Thymus (tissue), 14 donors: ENCODE measurements at places on chromosomes 4 and X.

DNA sequence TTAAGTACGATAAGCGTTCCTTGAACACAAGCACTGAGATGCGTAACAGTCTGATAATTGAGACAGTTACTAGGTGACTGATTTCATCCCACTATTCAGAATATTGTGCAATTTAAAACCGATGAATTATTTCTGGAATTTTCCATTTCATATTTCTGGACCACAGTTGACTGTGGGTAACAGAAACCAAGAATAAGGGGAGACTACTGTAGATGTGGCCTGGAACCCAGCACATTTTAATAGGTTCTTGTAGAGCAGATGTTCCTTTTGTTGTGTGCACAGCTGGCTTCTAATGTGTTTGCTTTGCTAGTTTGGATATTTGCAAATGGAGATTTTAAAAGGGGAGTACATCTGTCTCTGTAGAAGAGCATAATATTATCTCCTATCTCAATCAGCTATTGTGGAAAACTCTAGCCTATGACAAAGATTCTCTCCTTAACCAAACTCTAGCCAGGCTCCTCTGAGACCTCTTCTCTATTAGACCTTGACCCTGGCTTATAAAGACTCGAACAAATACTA is 16.4 kb downstream of the NAAA start:
- no peak for DNase-seq

DNA sequence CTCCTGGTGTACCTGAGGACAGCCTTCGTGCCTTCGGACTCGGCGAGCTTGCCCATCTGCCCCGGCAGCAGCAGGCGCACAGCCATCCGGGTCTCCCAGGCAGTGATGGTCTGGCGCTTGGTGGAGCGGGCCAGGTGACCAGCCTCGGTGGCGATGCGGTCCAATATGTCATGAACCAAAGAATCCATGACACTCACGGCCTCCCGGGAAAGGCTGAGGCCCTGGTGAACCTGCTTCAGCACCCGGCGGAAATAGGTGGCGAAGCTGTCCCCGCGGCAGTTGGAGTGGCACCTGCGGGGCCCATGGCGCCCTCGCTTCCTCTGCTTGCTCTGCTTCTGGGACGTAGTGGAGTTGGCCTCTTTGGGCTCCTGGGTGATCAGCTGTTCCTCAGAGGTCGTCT is 350 bp downstream of the H2BW1 start:
- no peak for DNase-seq

DNA sequence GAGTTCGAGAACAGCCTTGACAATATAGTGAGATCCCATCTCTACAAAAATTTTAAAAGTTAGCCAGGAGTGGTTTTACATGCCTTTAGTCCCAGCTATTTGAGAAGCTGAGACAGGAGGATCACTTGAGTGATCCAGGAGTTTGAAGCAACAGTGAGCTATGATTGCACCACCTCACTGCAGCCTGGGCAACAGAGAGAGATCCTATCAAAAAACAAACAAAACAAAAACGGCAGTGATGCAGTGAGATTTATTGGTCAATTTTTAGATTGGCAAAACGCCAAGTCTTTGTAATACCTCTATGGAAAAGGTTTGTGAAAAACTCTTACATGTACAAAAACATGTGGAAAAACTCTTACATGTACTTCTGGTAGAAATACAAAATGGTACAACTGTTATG is 91.3 kb downstream of the PTPN13 start:
- no peak for DNase-seq

- no peak for DNase-seq
These were observed 371.4 kb upstream of the FAM241A start for GRCh38 chr4:111773858-111774257.

DNA sequence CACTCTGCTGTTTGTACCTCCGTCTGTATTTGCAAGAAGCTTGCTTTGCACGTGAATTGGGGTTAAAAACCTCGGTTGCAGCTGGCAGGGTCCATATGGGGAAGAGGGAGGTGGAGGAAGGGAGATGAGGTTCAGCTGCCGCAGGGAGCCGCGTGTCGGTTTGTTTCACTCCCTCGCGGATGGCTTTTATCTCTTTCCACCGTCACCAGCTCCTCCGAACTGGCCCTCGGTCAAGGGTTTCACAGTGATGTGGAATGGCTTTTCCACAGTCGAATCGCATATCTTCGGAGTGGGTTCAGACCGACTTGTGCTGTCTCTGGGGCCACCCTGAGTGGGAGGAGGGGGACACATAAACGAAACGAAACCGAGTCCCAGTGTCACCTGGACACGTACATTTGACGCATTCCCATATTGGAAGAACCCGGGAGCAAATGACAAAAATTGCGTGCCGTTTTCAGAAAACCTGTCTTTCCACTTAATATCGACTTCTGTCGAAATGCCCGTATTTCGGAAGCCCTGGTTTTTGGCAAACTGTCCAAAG is 929 bp downstream of the ZBTB33 start:
- peak; percentile 19 for DNase-seq

DNA sequence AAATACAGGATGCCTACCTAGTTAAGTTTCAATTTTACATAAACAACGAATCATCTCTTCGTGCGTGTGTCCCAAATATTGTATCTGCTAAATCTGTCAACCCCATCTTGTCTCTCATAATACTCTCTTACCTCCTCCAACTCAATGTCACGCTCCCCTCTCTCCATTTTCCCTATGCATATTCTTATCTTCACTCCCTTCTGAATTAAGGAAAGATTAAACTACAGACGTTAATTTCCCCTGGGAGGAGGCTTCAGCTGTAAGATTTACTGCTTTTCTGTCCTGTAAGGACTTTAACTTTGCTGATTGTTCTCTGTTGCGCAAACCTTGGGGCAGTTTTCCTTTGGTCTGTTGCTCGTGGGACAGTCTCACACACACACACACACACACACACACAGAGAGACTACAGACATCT is 455 bp upstream of the ABCB7 start:
- DNase-seq: peak; percentile 0

DNA sequence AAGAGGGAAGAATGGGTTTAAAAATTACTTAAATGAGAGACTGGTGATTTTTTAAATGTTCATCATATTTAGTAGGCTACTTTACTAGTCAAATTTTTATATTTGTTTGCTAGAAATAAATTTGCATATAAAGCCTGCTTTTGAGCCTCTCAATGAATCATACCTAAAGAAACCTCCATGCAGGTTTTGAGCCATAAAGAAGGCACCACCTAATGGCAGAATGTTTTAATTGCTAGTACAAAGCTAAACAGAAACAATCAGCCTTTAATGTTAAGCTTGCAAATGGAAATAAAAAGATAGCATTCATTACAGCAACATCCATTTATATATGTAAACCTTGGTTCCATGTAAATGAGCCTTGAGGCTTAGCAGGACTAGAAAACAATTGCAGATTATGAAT is 989.7 kb downstream of the CCSER1 start:
- no peak for DNase-seq

DNA sequence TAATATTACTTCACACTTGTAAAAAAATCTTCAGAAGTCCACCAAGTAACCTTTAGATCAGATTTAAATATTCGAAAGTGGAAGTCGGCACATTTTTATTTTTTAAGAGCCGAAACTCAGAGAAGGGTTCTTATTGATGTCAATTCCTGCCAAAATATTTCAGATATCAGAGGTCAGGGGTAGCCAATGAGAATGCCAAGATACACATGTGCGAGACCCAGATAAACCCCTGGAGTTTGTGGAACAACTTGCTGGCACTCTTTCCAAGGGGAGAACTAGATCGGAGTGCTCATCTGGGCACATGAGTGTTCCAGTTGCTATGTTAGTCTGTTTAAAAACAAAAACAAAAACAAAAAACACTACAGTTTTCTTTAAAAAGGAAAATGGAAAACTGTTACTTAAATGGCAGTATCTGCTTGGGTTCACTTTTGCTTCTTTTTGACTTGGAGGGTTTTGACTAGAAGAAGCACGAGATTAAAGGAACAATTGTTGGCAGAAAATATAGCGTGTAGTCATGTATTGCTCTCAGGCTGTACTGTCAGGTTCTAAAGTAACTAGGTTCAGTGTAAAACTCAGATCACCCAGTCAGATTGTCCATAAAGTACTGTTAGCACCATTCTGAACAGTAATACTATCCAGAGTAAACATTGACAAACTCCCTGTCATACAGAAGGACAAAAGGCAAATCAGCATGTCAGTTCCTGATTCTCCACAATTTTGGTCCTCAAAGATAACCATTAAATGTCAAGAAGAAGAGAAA is 188.0 kb upstream of the PACRGL start:
- DNase-seq: no peak

DNA sequence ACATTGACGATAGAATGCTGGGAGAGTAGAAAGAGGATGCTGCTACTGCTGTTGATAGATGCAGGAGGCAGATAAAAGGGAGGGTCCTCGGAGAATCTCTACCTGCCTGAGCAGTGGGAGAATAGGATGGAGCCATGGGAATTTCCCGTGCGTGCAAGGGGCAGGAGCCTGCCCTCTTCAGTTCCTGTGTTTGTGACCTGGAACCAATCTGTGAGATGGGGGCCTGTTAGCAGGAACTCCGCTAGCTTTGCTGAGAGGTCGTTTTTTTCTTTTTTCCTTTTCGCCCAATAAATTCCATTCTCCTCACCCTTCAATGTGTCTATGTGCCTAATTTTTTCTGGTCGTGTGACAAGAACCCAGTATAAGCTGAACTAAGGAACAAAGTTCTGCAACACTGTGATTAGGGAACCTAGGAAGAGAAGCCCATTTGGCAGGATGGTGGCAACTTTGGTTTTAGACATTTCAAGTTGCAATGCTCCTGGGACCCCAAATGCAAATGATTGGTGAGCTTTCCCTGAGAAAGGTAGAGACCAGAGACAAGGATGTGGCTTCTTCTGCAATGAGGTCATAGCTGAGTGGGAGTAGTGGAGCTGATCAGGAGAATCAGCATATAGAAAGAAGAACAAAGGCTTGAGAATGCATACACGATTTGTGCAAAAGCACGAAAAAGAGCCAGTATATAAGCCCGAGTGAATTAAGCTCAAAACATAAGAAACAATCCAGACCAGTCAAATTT is 23.9 kb downstream of the SLC39A8 start:
- DNase-seq: no peak

- no peak for DNase-seq
These were observed 6.1 kb downstream of the TCEANC start for GRCh38 chrX:13659063-13659462.
